ENCODE measurements at places on chromosomes 11 and 22. TPM values are rescaled to one million over a fixed set of nuclear protein-coding genes. Genes with fewer than 3 reads are reported as not detected.

The KCNQ1OT1 gene
- total RNA-seq = 0.42 TPM

The PIH1D2 gene
- total RNA-seq = 1.1 TPM

The BRMS1 gene
- 26.2 TPM for total RNA-seq

DNA sequence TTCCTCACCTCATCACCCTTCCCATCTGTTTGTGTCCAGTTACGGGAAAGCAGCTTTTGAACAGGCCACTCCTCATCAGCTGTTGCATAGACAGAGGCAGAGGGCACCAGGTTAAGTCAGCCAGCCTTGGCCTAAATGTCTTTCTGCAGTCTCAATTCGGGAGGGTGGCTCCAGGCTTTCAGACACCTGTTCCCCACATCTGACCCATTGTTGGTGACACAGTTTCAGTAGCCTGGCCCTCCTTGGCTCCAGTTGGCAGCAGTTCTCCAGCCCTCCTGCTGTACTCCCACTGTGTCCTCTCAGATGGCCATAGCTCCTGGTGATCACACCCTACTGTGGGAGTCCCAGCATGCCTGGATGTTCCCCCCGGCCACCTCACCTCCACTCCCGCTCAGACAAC is 70.8 kb upstream of the MYOD1 start:
- DNase-seq = no peak

All from psoas muscle (tissue), 8 donors.